Stimulated activated CD4-positive, alpha-beta T cell treated with anti-CD3 and anti-CD28 coated beads, Interleukin-1b, Interleukin-23, amount 100 ng/mL, for 1 hour (primary cell): ENCODE measurements at places on chromosomes 12 and 14.

DNA sequence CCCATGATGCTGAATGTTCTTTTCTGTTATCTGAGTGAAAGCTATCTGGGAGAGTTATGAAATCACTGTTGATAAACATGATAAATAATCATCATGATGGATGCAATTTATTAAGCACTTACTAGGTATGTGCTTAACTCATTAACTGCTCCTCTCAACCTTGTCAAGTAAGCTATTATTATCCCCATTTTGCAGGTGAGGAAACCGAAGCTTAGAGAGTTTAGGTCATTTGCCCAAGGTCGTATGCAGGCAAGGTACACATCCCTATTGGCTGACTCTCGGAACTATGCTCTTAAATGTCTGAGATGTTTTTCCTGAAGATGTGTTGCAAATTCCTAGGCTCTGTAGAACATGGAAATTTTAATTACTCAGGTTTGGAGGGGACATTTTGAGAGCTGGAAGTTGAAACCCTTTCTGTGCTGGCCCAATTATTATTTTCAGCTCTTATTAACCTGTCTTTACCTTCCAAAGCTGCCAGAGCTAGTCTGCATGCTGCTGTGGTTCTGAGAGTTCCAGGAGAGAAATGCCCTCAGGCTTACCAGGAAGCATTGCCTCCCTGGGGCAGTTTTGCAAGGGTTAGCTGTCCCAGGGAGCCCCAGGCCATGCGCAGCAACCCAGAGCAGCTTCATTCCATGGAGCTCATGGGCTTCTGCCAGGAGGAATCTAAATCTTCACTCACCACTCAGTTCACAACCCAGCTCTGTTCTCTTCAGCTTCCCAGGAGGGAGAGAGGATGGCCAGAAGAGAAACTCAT, 55.6 kb upstream of the OAS1 start:
- DNase-seq: no peak

DNA sequence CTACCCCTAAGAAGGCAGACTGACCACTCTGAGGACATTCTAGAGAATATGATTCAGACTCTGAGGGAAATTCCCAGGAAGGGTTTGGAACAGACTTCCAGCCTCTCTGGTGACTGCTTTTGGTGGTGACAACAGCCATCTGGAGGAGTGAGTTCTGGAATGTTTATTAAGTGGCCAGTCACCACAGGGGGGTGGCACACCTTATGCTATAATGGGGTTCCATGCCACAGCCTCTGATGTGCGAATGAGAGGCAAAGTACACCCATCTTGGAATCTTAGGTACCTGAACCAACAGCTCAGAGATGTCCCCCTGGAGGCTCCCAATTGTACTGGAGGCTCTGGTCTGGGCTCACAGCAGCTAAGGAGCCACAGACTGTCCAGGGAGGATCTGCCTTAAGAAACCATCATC, 9.5 kb upstream of the TINF2 start:
- no peak for DNase-seq

DNA sequence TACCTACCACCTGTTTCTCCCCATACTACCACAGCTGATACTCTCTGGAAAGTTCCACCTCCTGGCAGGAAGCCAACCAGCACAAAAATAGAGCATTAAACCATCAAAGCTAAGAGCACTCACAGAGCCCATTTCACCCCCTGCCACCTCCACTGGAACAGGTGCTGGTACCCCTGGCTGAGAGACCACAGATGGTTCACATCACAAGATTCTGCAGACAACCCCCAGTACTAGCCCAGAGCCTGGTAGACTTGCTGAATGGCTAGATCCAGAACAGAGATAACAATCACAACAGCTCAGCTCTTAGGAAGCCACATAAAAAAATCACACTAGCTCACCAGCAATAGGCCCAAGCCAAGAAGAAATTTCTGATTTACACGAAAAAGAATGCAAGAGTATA, 855.2 kb downstream of the FSCB start:
- DNase-seq: no peak

DNA sequence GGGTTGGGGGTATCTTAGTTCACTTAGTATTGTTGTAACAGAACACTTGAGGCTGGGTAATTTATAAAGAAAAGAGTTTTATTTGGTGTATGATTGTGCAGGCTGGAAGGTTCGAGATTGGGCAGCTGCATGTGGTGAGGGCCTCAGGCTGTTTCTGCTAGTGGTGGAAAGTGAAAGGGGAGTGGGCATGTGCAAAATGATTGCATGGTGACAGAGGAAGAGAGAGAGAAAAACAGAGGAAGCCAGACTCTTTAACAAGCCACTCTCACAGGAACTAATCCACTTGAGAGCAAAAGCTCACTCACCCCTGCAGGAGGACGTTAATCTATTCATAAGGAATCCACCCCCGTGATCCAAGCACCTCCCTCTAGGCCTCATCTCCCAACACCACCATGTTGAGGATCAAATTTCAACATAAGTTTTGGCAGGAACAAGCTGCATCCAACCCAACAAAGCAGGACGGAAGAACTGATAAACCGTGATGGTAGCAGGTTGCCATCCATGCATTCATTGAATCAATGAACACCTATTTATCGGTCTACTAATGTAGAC, 165.0 kb upstream of the GZMB start:
- DNase-seq: no peak

DNA sequence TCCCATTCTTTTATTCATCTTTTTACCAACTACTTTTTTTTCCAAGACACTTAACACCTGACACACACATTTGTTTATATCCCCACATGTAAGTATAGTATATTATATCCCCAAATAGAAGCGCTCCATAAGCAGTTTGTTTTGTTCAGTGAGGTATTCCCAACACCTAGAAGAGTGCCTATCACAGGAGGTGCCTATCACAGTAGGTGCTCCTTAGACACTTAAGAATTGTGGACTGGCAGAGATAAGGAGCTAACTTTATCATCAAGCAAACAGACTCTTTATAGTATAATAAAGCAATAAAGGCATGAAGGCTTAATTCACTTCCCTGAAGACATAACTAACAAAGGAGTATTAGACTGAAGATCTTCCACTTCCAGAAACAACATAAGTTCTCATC, 29.1 kb downstream of the OSBPL8 start:
- DNase-seq: no peak

GRCh38 chr14:100294963-100295330, 11.3 kb downstream of the SLC25A29 start:
- DNase-seq: no peak

DNA sequence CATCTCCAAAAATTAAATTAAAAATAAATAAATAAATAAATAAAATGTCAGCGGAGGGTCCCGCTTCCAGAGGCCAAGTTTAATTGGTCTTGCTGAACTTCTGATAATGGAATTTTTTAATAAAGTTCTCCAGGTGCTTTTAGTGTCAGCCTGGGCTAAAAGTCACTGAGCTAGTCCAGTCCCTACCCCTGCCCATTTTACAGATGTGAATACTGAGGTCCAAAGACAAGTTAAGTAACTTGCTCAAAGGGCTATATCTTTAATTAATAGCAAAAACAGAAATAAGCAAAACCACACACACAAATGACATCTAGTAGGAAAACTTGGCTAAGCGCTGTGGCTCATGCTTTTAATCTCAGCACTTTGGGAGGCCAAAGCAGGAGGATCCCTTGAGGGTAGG, 5.6 kb upstream of the RFC5 start:
- DNase-seq: no peak

- DNase-seq: no peak
Observed at GRCh38 chr12:26091822-26092221, 33.0 kb downstream of the BHLHE41 start.

DNA sequence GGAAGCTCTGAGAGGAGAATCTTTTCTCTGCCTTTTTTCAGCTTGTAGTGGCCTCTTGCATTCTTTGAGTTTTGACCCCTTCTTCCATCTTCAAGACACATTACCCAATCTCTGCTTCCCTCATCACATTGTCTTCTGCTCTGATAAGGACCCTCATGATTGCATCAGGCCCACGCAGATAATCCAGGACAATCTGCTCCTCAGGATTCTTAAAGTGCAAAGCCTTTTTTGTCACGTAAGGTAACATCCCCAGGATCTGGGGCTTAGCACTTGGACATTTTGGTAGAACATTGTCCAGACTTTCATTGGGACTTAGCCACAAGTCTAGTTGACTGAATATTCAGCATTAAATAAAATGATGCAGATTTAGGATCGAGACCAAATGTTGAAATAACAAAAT, 521.2 kb downstream of the RMST start:
- no peak for DNase-seq

DNA sequence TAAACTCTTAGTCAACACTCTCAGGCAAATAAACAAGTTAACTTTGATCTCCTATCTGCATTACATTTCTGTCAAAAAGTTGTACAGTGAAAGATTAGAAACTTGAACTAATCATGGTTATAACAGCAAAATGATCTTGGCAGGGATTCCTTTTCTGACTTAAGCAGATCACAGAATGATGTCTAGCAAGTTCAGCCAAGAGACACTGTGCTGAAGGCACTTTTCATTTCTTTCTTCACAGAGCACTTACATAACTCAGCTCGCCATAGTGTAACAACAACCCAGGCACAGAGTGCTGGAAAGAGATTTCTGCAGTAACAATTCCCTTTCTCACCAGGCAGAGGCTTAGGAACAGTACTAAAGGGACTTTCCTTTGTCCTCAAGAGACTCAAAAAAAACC, 19.6 kb upstream of the CSRP2 start:
- no peak for DNase-seq
